Vagina (tissue), 2 donors: ENCODE measurements at places on chromosomes 4 and X.

- DNase-seq = no peak
These were observed 381.7 kb downstream of the GPAT3 start for GRCh38 chr4:83917572-83917971.

- no peak for DNase-seq
These were observed 74.6 kb upstream of the GRXCR1 start for GRCh38 chr4:42817913-42818312.

GRCh38 chrX:18668071-18668835, 3.7 kb downstream of the RS1 start:
- DNase-seq = no peak

- DNase-seq = no peak
These were observed 228.9 kb downstream of the AFAP1 start for GRCh38 chr4:7710576-7711306.

DNA sequence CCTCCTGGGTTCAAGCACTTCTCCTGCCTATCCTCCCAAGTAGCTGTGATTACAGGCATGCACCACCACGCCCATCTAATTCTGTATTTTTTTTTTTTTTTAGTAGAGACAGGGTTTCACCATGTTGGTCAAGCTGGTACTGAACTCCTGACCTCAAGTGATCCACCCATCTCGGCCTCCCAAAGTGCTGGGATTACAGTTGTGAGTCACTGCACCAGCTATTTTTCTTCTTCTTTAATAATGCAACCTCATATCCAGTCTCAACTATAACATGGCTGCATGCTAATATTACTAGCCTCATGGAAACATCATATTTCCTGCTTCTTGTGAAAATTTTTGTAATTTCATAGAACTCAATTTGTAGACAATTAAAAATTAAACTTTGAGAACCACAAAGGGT, 706.5 kb downstream of the KCTD8 start:
- DNase-seq = no peak

DNA sequence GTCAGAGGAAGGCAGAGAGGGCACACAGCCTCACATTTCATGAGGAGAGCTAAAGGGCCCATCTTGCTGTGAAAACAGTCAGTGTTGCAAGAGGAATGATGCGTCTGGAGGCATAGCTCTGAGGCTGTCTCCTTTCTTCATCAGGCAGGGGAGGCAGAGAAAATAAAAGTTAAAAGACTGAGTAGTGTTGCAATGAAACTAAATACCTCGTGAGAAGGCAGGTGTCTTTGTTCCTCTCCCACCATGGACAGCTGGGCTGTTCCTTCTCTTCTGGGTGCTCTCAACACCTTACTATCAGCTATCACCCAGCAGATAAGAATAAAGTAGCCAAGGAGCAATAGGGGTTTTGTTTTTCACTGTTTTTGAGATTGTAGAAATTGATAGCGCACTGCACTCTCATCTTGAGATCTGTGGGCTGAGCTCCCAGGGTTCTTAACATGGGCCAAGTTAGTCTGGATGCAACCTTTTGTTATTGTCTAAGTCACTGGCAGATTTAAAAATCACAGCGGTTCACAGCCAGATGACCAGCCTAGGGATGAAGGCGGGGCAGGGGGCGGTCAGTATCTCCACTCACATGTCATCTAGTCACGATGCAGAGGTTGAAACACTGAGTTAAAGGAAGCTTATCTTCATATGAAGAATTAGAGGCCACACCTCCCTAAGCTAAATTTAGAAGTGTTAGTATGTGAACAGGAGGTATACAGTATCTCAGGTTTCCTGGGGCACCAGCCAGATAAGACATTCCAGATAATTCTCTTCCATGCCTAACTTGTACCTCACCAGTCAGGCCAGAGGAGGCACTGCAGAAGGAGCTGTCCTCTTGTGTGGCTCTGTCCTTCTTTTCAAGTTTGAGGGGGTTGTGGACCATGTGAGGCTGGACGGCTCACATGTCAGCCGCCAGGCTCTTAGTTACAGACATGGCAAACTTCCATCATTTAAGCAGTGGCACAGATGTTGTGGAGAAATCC, 36.9 kb downstream of the PARM1 start:
- no peak for DNase-seq

GRCh38 chr4:117467404-117467803, 382.0 kb upstream of the TRAM1L1 start:
- no peak for DNase-seq
